ENCODE measurements at places on chromosomes 2 and 18.

DNA sequence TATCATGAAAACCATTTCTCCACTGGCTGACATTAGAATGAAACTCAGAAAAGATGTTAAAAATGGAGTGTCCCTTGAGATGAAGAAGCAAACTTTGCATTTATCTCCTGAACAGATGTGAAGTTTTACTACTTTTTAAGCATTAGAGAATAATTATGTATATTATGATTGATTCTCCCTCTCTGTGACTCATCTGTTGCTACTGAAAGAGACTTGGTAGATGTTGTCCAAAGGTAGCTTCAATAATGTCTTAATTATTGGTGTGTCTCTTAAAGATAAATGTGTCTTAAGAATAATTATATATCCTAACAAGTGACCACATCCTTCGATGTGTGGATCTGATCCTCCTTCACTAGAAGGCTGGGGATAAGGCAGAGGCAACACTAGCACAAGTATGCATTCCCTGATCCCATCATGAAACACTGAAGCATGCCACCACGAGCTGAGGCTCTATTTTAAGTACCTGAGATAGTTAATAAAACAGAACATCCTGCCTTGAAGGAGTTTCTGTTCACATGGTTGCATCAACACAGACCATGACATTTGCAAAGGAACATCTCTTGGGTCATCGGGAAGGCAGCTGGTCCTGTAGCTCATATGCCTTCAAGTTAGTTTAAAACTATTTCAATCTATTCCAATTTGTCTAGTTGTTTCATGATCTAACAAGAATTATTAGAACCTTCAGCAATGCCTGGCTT, 15.5 kb downstream of the RND3 start:
- DNase-seq = no peak

DNA sequence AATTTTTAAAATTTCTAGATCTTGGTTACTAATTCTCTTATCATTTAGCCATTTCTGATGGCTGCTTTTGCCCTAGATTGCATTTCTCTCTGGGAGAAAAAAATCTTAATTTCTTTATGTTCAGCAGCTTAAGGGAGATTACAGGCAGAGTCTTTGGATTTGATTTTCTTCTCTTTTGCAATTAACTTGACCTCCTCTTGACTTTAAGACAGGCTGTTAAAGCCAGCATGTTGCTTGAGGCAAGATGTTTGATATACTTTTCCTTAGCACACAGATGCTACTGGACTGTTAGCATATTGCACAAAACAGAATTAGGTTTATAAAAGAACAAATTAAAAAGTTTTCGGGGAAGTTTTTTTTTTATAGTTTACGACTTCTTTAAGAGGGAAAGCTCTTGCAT, 50.0 kb downstream of the XRCC5 start:
- DNase-seq = no peak

DNA sequence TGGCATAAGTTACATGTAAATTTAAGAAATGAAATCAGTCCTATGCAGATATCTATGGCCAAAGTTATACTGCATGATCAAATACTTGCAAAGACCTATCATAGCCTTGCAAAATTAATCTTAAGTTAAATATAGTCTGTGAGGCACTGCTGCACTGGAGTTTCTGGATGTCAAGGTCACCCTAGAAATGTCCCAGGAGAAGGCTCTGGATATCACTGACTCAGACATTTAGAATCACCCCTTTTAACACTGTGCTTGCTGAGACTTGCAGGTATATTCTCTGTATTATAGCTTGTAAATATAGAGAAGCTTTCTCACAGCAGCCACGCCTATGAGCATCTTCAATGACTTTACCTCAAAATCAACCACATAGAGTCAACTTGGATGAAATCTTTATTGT, 51.5 kb downstream of the ETAA1 start:
- no peak for DNase-seq

DNA sequence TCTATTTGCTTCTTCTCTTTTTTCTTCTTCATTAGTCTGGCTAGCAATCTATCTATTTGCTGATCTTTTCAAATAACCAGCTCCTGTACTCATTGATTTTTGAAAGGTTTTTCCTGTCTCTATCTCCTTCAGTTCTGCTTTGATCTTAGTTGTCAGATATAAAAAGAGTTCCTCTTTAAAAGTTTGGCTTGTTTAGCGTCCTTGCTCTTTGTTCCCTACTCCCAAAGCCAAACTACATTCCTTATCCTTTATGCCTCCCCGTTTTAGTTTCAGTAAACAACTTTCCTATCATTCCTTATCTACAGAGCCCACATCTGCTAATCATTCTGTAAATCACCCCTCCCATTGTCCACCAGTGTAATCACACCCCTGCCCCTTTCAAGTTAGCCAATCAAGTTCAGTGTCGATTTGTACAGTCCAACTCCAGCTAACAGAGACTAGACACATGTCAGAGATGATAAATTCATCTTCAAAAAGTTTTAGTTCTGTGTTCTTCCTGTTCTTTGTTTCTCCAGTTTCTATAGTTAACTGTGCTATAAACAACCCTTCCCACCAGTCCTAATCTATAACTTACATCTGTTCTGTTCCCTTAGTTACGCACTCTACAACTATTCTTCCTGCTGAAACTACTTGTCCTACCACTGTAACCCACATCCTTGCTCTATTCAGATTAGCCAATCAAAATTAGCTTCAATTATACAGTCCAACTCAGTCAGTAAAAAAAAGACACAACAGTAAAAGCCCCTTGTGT, 44.4 kb downstream of the TFPI start:
- no peak for DNase-seq

GRCh38 chr18:22171258-22172119, 2.1 kb downstream of the GATA6 start:
- DNase-seq = no peak

DNA sequence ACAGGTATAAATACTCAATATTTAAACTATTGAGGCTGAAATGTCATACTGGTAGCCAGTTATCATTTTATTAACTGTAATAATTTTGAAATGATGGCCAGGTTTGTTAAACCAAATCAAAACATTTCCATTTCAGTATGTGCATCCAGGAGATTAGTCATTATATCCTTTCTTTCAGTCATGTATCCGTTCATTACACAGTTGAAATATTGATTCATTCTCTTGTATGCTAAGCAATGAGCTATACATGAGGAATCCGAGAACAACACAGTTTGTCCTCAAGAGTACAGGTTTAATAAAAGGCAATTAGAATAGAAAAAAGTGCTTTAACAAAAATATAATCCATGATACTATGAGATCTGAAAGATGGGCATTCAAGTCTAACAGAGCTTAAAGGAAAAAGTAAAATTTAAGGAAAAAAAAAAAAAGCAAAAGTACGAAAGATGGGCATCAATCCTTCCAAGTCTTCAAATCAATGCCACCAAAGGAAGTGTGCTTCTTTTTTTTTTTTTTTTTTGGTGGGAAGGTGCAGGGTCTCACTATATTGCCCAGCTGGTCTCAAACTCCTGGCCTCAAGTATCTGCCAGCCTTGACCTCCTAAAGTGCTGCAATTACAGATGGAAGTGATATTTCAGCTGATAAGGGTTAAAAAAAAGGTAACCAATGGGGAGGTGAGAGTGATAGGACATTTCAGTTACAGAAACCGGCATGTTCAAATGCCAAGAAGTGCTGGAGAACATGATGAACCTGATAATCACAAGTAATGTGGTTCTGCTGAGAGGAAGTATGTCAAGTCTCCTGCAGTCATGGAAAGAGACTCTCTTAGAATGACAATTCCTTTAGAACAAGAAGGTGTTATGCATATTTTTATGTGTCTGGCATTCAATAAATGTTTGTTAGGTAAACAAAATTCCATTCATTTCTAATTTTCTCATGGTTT, 35.8 kb downstream of the PUM2 start:
- no peak for DNase-seq

- DNase-seq = no peak
Measured at GRCh38 chr2:62956651-62957050, 94.0 kb upstream of the OTX1 start.

GRCh38 chr2:3630631-3631030, 27.4 kb upstream of the ALLC start:
- DNase-seq = no peak

DNA sequence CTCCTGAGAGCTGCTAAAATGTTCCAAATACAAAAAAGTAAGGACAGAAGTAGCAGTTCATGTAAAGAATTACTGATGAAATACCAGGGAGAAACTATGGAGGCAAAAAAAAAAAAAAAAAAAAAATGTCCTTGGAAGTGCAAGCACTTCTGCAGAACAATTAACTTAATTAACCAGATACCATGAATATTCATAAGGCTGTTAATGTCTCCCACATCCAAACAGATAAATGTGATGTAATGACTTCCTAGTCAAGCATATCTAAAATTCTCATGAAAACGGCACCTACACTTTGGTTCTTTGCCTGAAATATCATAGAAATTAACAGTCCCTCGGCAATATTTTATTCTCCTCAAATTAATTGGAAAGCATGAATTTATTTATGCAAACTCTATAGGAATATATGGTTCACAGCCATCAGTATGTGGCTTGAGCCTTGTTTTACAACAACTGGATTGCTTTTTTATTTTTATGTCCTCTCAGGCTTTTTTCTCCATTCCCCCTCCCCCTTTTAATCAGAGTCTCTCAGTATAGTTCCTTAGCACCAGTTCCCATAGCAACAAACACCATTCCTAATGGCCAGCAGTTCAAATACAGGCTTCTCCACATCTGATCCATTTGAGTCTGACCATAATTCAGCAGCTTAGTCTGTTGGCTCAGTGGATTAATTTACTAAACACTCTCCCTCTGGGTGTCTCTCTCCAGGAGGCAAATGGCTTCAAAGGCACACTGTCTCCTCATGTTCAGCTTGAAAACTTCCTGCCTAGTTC, 97.1 kb downstream of the ITGA4 start:
- no peak for DNase-seq

- no peak for DNase-seq
Measured at GRCh38 chr2:188784269-188784762, 189.9 kb upstream of the COL3A1 start.

DNA sequence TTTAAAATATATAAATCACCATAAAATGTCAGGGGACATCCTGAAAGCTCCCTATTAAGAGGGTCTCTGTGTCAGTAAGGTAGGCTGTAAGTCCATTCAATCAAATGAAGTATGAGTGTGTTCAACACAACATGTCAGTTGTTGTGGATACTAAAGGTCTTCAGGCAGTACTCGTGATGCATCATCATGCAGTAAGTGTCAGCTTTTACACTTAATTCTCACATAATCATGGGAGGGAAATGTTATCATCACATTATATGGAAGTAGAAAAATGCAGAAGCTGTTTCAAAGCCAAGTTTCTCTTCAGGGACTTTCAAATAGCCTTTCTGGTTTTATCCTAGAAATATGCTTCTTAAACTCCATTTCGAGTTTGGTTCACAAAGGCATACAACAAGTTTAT, 477.1 kb upstream of the ID2 start:
- no peak for DNase-seq

Measured in Right ventricle myocardium superior (tissue), 1 donor.